ENCODE measurements at places on chromosomes 13 and 19.
A peak's percentile ranks its signal among the peaks of the same experiment; 100 is the strongest.

DNA sequence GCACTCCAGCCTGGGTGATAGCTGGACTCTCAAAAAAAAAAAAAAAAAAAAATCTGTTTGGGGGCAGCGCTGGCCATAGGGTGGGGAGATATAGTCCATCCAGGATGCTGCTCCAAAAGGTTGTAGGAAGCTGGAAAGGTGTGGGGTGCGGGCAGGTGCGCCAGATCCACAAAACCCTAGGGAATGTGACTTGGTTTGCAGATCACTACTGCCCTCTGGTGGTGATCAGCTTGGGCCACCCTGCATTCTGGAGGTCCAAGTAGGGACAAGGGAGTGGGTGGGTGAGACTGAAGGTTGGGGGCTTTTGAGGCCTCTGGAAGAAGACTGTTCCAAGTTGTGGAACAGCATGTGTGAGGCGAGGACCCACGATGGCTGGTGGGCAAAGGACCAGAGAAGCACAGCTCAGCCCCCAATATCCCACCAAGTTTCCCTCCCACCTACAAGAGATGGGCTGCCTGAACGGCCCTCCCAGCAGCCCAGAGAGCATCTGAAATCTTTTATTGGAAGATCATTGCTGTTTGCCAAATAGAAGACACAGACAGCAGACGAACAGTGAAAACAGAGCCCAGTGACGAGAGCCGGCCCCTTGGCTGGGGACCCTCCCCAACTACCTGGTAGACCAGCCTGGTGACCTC is 10.4 kb upstream of the TYK2 start:
- DNase-seq, result peak; percentile 86

DNA sequence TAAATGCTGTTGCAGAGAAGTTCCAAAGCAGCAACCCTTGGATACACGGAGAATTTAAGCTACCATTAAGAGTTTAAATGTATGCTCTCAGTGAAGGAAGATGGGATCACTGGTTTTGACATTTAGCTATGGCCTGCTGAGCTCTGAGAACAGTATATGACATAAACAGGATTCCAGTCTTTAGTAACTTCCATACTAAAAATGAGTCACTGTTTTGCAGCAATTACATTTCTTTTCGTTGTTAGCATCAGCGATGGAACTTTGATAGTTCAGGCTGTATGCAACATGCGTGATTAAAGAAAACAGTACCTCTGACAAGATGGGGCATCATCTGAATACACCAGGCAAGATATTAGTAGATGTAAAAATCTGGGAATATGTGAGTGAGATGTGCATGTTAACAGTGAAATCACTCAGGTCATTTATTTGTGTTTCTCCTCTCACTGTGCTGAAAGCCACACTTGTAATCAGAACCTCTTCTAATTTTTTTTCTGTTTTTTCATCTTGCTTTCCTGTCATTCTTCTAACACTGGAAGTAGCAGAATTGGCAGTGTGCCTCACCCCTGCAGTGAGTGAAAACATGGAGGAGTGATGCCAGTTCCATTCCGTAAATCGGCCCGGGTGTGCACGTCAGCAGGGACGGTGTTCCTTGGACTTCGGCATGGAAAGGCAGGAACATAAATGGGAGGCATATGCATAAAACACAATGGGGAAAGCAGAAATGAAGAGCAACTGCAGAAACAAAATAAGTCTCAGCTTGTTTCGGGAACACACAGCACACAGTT is 361.5 kb downstream of the OXGR1 start:
- DNase-seq, result no peak

DNA sequence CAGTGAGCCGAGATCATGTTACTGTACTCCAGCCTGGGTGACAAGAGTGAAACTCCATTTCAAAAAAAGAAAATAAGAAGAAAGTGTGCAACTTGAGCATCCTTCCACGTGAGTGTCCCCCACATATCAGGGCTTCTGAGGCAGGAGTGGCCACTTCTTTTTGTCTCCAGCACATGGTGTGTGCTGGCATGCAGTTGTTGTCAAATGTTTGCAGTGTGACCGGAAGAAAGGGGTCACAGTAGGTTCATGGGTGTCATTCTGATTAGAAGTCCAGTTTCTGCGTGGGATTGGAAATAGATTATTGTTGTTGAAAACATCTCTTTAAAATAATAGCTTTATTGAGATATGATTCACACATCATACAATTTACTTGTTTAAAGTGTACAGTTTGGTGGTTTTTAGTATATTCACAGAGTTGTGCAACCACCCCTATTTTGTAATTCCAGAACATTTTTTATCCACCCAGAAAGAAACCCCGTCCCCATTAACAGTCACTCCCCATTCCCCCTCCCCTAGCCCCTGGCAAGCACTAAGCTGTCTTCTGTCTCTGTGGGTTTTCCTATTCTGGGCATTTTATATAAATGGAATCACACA is 2.2 kb downstream of the CRTC1 start:
- no peak for DNase-seq

DNA sequence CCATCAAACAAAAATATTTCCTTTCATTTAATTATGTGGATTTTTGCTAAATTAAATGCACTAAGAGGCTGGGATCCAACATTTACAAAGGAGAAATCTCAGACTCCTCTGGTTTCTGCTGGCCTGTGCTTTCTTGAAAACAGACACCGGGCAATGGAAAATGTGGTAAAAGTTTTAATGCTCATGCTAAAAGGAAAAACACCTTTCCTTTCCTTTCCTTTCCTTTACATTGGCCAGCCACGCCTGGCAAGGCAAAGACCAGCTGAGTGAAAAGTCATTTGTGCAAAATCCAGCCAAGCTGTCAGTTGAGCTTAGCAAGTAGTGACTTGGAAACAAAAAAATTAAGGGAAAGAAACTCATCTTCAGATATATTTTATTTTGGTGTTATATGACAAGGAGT is 240.3 kb downstream of the LACC1 start:
- no peak for DNase-seq

GRCh38 chr19:45218911-45219743 is 26.1 kb downstream of the EXOC3L2 start:
- no peak for DNase-seq

DNA sequence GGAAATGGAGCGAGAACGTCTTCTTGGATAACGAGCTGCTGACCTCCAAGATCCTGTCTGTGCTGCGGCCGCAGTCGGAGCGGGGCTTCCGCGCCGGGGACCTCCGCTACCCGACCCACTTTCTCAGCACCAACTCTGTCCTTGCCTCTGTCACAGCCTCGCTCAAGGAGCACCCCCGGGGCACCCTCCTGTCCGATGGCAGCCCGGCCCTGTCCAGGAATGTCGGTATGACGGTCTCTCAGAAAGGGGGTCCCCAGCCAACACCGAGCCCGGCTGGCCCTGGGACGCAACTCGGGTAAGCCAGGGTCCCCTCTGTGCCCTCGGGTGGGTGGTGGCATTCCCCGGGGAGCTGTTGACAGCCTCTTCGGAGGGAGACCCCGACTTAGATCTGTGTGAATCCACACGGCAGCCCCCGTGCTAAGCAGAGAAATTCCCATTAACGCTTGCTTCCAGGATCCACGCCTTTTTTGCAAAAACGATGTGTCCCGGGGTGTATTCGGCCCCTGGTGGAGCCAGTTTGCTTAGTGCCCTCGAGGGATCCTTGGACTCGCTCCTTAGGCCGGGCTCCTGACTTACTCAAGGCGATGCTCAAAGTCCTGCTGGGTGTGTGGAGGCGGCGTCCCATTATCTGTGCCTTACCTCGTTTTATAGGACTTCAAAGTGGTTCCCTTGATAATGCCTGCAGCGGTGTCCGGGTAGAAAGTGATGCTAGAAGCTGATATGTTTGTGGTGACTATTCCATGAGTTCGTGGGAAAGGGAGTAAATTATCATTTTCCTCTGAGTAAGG is 48.5 kb downstream of the PEX11G start:
- DNase-seq, result no peak

DNA sequence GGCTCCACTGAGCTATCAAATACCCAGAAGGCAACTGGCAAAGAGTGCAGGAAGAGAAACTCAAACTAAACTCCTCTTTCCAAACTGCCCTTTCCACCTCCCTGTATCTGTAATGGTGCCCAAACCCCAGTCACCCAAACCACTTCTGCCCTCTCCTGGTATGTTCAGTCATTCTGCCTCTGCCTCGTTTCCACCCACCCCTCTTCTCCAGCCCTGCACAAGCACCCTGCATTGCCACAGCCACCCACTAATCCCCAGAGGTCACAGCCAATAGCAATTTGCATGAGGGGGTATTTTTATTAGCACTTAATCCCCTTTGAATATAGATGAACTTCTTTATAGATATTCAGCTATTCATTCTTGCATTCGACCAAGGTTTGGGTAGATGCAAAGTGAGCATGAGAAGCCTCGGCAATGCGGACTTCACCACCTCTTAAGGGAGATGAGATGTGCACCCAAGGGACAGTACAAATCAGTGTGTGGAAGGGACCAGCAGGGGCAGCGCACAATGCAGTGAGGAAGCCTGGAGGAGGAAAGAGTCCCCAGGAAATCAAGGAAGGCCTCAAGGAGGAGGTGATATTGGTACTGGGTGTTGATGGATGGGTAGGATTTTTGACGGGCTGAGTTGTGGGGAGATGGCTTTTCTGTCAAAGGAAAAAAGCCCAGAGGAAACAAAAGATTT is 12.4 kb downstream of the TMEM272 start:
- DNase-seq, result peak; percentile 78

GRCh38 chr19:4399812-4400134 is 574 bp downstream of the SH3GL1 start:
- DNase-seq, result no peak

DNA sequence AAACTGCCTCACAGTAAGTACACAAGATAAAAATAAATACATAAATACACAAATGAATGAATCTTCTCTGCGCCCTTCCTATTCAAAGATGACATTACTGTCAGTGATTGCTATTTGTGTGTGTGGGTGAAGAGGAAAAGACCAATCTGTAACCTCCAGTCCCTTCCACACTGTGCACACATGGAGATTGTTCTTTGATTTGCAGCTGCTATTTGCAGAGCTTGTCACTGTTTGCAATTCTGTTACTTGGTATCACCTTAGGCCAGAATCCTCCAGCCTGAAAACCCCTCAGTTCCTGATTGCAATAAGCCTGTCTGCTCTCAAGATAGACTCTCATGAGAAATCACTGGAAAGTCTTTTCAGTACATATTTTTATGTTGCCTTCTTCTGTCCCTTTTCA is 1314.9 kb downstream of the PCDH9 start:
- DNase-seq, result no peak

DNA sequence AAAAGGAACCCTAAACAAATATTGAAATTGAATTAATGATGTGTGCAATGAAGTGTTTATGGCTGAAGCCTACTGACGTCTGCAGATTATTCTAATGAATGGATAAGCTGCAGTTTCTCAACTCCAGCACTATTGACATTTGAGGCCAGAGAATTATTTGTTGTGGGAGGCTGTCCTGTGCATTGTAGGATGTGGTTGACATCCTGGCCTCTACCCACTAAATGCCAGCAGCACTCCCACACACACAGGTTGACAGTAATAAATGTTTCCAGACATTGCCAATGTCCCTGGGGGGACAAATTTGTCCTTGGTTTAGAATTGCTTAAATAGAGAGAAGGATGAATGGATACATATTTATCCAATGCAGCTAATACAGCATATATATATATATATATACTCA is 19.2 kb upstream of the MYH14 start:
- DNase-seq, result no peak

DNA sequence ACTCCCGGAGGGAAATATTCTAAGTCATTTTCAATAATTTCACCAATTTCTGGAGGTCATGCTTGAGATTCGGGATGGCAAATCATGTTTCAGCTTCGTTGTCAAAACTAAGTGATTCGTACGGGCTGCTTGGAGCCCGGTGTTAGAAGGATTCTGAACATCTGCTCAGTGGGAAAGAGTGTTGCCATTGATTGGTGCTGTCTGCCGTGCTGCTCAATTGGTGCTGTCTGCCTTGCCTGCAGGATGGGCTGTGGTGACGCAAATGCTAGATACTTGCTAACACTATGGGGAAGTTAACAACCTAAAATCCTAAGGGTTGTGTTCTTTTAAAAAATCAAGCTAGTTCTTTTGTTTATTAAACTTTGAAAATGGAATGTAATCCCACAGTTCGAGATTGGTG is 17.3 kb upstream of the CACNG8 start:
- DNase-seq, result no peak

GRCh38 chr13:90538063-90538462 is 809.4 kb upstream of the MIR17HG start:
- DNase-seq, result no peak

DNA sequence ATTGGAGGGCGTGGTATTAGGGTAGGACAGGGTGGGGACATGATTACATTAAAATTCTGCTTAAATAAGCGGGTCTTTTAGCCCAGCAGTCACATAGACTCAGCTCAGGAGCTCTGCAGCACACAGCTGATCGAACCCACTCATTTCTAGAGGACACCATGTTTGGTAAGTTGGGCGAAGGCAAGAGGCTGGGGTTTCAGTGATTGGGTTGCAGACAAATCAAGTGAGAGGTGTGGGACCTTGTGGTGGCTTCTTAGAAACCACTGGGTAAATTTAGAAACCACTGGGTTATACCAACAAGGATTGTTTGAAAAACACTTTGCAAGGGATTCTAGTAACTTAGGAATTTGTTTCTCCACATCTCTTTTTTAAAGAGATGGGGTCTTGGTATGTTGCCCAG is at the start of gene LEUTX:
Gene LEUTX (plus strand): TSS at position 92 of the 400 bp plus-strand sequence. CDS start 67 bp downstream, at position 159.
- DNase-seq, result no peak

- DNase-seq, result peak; percentile 71
Measured at GRCh38 chr19:571566-571974, 826 bp upstream of the BSG start.

DNA sequence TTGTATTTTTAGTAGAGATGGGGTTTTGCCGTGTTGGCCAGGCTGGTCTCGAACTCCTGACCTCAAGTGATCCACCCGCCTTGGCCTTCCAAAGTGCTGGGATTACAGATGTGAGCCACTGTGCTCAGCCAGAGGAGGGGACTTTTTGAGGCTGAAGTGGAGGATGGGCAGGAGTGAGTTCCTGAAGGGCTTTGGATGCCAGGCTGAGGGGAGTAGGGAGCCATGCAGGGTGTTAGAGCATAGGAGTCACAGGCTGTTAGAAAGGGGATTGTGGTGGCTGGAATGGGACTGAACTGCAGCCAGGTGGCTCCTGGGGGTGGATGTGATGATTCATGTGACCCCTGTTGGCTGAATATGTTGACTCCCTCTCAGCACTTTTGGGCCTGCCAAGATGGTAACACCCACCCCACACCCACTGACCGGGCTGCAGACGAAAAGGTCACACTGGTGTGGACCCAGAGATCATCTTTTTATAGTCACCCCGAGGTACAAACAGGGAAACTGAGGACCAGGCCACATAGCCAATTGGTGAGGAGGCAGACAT is 11.2 kb downstream of the CYP4F22 start:
- no peak for DNase-seq
